Activated CD4-positive, CD25-positive, alpha-beta regulatory T cell (primary cell): ENCODE measurements at places on chromosomes 13 and 19.

DNA sequence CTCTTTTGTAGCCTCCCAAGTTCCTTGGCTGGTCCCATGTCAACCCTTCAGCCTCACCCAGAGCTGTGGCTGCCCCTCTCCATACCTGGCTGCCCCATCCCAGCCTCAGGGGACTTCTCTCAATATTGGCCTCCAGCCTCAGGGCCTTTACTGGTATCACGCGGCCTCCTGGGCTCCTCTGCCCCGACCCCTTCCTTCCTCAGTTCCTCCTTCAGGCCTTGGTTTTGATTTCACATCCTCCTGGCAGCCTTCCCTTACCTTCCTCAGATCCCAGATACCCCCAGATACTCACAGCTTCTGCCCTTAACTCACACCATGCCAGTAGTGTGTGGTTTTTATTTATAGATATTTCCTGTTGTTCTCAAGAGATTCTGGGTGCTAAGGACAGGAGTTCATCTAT lies 12.8 kb upstream of the SCN1B start:
- DNase-seq, result no peak

DNA sequence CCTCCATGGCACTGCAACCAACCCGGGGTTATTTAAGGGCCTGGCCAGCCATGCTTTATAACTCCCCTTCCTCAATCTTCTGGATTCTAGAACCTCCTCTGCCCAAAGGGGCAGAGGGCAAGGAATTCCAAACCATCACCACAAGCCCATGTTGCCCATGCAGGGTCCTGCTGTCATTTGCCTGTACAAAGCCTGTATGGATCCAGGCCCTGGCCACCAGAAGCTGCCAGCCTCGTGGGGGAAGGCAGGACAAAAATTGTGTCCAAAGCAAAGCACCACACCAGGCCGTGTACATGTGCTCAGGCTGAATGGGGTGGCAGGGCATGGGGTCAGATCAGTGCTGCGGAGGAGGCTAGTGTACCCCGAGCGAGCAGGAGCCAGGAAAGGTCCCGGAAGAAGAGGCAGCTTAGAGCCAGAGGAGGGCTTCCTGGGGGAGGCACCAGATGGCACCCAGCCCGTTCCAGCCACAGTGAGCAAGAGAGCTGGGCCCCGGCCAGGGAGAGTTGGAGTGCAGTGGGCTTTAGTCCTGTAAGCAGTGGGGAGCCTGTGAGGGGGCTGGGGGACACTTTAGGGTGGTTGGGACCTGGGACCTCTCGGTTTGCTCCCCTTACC lies 35.8 kb downstream of the CAPN12 start:
- DNase-seq, result no peak

DNA sequence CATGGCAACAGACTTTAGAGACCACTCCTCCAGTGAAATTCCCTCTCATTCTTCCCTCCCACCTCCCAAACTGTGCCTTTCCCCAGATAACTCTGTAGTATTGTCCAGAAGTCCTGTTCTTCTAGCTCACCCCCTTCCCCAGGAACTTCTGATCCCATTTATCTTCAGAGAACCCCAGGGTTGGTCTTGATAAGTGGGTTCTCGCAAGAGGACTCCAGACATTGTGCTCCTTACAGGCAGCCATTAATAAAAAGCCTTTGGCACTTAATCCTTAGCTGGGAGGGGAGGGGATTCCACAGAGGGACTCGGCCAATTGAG lies 1.9 kb downstream of the LTBP4 start:
- no peak for DNase-seq

DNA sequence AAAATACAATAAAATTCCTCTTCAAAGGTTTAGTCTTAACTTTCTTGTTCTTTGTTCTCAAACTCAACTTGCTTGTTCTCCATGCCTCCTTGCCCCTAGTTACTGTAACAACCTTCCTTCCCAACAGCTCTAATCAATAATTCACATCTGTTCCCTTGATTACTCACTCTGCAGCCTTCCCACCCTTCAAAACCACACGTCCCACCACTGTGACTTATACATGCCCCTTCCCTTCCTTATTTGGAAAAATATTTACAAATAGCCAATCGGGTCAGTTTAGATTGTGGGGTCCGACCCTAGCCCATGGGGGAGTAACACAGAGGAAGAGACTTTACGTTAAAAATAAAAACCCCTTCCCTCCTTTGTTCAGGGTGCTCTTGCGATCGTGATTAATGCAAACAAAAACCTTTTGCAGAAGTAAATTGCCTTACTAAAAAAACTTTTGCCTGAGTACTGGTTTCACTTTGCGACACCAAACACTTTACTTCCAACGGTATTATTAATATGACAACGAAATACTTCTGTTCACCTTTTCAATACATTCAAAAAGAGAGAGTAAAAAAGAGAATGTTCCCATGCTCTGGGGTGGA lies 512 bp upstream of the ZNF93 start:
- no peak for DNase-seq

GRCh38 chr13:32191452-32191998 lies 123.6 kb downstream of the ZAR1L start:
- DNase-seq, result no peak

DNA sequence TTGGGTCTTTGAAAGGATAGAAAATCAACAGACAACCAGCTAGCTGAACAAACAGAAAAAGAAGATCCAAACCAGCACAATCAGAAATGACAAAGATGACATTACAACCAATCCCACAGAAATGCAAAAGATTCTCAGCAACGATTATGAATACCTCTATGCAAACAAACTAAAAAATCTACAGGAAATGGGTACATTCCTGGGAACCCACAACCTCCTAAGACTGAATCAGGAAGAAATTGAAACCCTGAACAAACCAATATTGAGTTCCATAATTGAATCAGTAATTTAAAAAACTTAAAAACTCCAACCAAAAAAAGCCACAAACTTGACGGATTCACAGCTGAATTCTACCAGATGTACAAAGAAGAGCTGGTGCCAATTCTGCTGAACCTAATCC lies 20.9 kb upstream of the C1QTNF9B start:
- no peak for DNase-seq

- DNase-seq, result no peak
Observed at GRCh38 chr19:19382118-19382517, 23.4 kb upstream of the GATAD2A start.

- DNase-seq, result no peak
Observed at GRCh38 chr13:107447591-107447990, 767.7 kb downstream of the LIG4 start.

- DNase-seq, result no peak
Observed at GRCh38 chr19:48861313-48861712, 7.1 kb downstream of the PLEKHA4 start.

DNA sequence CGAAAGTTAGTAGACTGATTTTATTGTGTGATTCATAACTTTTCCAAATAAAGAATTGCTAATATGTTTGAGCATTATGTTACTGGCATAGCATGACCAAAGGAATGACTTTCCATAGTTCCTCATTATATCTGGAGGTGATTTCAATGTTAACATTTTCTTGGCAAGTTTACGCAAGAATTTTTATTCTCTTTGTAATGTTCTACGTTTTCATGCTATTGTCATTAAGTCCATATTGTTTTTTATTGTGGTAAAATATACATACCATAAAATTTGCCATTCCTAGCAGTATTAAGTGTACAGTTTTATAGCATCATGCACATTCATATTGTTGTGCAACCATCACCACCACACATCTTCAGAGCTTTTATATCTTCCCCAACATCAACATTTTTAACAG lies 14.8 kb downstream of the KCTD12 start:
- no peak for DNase-seq

DNA sequence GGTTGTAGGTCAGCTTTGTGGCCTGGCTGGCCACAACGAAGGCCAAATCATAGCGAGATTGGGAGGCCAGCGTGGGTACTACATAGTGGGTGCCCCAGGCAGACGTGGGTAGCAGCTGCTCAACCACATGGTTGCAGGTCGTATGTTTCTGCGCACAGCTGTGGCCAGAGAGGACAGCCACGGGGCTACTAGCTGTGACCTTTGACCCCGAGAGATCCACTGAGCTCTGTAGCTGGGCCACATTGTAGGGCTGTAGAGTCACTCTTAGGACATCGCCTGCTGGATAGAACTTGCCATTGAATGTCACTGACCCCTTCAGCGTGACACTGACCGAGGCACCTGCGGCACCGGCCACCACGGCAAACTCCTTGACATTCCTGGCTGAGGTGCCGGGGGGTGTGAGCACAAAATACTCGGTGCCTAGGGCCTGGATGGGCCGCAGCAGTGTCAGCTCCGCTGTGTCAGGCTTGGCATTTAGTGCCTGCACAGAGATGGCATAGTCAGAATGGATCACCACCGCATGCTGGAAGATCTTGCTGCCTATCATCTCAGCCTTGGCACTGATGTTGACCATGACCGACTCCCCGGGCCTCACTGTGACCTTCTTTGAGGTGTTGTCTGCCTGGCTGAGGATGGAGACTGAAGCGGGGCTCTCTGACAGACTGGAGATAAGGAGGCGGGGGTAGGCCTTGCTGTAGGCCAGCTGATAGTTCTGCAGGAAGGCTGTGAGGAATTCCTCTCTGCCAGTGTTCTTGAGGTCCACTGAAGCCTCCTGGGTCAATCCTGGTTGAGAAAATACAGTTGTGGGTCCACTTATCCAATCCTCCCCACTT lies 6.7 kb downstream of the FCGBP start:
- no peak for DNase-seq

- no peak for DNase-seq
Observed at GRCh38 chr19:3175781-3176714, 2.5 kb upstream of the S1PR4 start.

GRCh38 chr13:111047326-111047725 lies 67.8 kb upstream of the ARHGEF7 start:
- DNase-seq, result no peak

- DNase-seq, result no peak
Observed at GRCh38 chr19:54335164-54335563, 3.8 kb downstream of the LILRA4 start.

GRCh38 chr13:49287995-49288394 lies 40.3 kb downstream of the CDADC1 start:
- DNase-seq, result no peak

- DNase-seq, result no peak
Observed at GRCh38 chr19:10421240-10422045, 1.1 kb downstream of the PDE4A start.

- no peak for DNase-seq
Observed at GRCh38 chr19:48705431-48705830, 9.7 kb downstream of the FUT2 start.

GRCh38 chr13:110491869-110492678 lies 69.4 kb downstream of the RAB20 start:
- no peak for DNase-seq

DNA sequence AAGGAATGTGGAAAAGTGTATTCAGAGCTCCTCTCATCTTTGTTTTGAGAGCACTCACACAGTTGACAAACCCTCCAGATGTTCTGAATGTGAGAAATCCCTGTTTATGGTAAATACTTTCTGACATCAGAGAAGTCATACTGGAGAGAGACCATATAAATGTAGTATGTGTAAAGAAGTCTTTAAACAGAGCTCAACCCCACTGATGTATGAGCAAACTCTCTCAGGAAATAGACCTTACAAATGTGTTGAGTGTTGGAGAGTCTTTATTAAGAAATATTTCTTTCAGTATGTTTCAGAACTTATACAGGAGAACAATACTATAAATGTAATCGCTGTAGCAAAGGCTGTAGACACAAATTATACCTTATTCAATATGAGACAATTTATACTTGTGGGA lies 15.7 kb upstream of the ZNF329 start:
- DNase-seq, result no peak

DNA sequence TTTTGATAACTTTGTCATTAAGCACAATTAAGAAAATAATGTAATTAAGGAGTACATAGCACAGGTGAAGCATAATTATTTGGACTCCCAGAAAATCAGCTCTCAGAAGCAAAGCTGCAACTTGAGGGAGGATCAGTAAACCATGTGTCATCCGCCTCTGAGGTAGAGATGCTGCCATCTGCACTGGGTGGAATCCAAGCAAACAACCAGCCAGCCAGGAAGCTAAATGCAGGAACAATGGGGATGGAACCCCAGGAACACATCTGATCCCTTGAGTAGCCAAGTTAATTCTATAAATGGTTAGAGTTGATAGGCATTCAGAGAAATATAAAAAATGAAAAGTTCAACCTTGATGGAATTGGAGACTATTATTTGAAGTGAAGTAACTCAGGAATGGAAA lies 520.2 kb downstream of the RFC3 start:
- DNase-seq, result no peak
